ENCODE measurements at places on chromosomes 1 and 21.

GRCh38 chr1:20367116-20367585 lies 76.5 kb downstream of the VWA5B1 start:
- no peak for DNase-seq

DNA sequence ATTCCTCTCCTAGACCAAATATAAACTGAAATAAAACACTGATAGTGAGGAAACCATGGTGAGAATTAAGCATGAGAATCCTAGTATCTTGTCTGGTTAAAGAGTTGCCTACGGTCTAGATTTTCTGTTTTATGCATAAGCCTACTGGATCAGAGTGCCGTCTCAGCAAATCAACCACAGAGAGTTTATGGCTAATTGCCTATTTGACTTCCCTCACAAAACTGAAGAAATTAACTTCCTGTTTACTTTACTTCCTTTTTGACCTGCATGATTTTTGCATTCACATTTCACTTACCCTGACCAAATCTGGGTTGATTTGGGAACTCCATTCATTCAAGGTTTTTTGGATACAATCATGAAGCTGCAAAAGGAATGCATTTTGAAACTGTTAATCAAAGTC lies 5.0 kb downstream of the GCLM start:
- no peak for DNase-seq

- no peak for DNase-seq
Observed at GRCh38 chr1:57866998-57867397, 443.1 kb upstream of the DAB1 start.

DNA sequence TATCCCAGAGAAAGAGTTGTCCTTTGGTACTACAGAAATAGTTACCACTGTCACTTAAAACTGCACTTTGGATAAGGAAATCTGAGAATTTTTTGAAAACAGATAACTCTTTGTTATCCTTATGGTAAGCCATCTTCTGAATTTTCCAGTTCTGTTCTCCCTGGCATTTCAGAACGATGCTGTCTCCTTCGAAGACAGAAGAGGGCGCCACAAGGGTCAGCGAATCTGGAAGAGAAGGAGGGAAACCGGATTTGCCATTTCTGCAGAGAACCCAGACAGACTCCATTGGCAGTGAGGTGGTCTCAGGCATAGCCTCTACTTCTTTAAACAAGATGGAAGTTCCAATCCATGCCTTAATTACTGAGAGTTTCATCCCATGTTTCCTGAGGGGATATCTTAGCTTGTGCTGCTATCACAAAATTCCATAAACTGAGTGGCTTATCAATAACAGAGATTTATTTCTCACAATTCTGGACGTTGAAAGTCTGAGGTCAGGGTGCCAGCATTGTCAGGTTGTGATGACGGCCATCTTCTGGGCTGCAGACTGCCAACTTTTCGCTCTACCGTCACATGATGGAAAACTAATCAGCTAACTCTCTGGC lies 6.4 kb downstream of the FCRL2 start:
- no peak for DNase-seq

- DNase-seq, result no peak
Observed at GRCh38 chr21:41655259-41655658, 111.6 kb downstream of the RIPK4 start.

DNA sequence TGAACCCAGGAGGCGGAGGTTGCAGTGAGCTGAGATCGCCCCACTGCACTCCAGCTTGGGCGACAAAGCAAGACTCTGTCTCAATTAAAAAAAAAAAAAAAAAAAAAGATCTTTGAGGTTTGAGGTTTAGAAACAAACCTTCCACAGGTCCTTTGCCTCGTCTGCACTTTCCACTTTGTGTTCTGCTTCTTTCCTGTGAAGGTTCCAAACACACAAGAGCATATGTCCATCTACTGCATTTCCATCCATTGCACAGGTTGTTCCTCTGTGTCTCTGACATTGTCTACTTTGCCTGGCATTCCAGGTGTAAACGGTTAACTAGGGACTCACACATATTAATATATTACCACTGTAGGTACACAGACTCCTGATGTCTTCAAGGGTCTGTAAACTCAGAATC lies 40.1 kb downstream of the DSTYK start:
- DNase-seq, result no peak

DNA sequence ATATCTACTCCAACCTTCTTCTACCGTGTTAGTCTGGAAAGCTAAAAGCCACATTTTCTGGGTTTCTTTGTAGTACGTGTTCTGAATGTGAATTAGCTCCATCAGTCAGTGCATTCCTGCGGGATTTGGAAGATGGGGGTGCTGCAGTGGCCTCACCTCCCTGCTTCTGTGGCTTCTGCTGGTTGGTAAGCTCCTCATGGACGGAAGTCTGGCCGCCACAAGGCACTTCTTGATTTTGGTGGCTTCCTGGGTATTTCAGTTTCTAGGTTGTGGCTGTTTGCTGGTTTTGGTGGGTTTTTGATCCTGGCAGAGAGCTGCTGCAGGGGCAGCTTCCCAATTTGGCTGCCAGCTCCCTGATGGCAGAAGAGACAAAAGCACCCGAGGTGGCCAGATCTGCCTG lies 20.9 kb upstream of the TACSTD2 start:
- no peak for DNase-seq

DNA sequence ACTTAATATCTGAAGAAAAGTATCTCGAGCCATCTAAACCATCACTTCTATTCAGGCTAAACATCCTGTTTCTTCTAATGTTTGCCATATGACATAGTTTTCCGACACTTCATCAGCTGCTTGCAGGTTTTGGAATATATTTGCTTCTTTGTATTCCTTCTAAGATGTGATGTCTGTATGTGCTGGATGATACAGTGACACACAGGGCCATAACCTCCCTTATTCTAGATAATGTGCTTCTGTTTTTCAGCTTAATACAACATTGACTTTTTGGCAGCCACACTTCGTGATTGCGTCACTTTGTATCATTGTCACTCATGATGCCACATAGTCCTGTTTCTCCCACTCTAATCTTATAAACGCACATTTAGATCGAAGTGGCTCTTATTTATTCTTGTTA lies 156.3 kb downstream of the CRB1 start:
- no peak for DNase-seq
